Cardiac septum (tissue), 1 donor: ENCODE measurements at places on chromosomes 3 and 15.
A peak's percentile ranks its signal among the peaks of the same experiment; 100 is the strongest.

DNA sequence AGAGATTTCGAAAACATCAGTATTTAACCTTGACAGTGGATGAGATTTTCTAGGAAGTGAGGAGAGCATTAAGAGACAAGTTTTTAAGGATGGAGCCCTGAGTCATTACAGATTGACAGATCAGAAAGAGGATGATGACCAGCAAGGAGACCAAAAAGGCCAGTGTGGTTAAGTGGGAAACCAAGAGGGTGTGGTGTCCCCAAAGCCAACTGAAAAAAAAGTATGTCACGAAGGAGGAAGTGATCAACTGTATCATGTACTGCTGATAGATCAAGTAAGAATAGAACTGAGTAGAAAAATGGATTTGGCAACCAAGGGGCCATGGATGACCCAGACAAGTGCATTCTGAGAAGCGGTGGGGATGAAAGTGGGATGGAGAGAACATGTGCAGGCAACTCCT is 491.8 kb downstream of the FHIT start:
- no peak for DNase-seq

DNA sequence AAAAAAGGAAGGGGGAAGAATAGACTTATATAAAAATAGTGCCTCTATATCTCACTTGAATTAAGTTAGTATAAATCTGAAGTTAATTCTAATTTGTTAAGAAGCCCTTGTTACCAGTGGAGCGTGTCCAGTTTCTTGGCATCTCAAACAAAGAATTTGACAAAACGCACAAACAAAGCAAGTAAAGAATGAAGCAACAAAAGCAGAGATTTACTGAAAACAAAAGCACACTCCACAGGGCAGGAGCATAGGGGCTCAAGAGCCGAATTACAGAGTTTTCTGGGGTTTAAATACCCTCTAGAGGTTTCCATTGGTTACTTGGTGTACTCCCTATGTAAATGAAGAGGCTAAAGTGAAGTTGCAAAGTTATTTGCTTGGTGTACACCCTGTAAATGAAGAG is 34.0 kb upstream of the GK5 start:
- DNase-seq = no peak

DNA sequence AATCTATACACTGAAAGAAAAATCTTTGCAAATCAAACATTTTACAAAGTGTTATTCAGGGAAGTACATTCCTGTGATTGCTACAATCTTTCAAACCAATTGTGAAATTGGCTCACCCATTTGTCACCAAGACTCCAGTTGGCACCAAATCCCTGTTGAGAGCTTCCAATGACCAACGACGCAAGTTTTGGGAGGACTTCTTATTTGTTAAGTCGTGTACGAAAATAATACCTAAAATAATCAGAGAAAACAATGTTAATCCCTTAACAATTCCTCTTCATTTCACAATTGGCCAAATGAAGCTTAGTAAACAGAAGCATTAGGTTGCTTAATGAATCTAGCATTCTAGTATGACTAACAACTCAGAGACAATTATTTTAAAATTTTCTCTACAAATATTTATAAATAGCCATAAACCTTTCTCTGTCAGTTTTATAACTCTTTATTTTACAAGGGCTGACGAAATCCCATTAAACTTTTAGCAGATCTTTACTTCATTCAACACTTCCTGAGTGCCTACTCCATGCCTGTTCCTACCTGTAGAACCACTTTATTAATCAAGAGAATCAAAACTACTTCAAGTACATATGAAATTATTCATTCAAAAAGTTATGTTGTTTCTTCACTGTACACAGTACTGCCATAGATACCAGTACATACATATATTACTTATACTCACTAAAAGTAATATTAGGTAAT is 24.0 kb upstream of the HGD start:
- DNase-seq = no peak

GRCh38 chr15:69099941-69100340 is 60.5 kb upstream of the GLCE start:
- peak; percentile 39 for DNase-seq

- no peak for DNase-seq
Measured at GRCh38 chr3:55540579-55540978, 53.5 kb upstream of the WNT5A start.

GRCh38 chr3:104523136-104523535 is 843.6 kb upstream of the ALCAM start:
- no peak for DNase-seq

- DNase-seq = no peak
Measured at GRCh38 chr3:38713121-38713520, 63.6 kb upstream of the SCN5A start.

DNA sequence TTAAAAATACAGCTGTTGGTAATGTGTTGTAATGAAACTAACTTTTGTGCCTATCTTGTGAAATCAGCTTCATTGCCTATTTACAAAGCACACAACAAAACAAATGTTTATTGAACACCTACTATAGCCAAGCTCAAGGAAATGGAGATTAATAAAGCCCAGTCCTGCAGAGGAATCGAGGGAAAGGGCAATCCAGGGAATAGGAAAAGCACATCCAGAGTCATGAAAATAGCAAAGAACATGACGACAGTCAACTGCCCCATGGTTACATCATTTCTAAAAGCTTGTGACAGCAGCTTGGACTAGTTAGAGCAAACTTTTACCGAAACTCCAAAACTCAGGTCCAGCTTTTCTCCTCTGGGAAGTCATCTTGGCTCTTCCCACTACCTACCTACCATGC is 157.3 kb downstream of the LIPC start:
- no peak for DNase-seq

DNA sequence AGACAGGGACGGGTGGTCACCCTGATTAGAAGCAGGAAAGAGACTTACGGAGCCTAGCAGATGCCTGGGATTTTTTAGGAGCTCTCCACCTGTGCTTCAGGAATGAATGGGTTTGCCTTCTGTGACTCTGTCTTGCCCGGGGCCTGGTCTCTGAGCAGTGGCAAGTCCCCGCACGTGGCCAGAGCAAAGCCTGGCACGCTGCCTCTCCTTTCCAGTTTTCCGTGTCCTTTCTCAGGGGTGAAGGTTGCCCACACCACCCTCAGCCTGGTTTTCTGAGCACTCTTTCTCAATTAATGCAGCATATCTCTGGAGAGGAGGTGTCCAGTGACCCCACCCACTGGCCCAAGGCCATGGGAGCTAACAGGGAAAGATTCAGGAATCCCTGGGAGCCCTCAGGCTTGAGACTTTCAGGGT is 14.5 kb upstream of the CHST14 start:
- DNase-seq = no peak

- DNase-seq = no peak
Measured at GRCh38 chr15:85964471-85964870, 115.2 kb upstream of the AGBL1 start.

- DNase-seq = no peak
Measured at GRCh38 chr3:115022199-115022598, 124.9 kb downstream of the ZBTB20 start.

GRCh38 chr3:187491371-187491770 is 123.2 kb downstream of the RTP4 start:
- DNase-seq = no peak

DNA sequence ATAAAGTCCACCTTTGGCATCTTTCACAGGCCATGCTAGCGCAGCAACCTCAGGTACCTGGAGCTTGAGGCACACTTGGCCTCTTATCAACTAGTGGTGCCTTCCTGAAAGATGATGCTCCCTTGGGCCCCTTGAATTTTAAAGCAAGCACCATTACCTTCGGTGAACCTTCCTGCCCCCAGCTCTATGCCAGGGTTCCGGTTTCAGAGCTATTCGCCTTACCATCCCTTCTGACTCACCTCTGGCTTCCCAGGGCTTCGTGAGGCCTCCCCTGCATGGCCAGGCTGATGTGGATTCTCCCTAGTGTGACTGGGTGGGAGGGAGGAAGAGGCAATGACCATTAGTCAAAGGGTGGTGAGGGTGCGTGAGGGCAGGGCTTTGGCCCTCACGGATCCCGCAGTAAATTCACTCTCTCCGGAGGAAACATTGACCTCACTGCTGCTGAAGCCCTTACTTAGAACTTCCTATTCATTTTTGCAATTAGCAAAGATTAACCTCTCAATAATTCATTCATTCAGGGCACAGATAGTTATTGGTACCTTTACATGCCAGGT is 16.3 kb downstream of the BHLHE40 start:
- no peak for DNase-seq

GRCh38 chr3:58683001-58683458 is 16.5 kb upstream of the FAM3D start:
- no peak for DNase-seq

DNA sequence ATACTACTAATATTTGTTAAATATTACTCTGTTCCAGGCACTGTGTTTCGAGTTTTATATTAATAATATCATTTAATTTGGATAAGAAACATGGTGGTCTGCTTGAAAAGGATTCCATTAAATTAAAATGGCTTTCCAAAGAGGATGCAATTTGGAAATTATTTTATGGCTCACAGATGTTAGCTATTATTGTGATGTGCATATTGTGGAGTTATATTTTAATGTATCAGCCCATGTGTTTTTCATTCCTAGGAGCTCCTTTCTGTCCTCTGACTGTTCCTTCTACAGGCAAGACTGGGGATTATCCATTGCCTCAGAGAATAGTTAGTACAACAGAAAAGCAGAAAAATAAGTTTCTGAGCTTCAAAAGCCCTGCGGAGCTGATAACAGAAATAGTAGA is 376.7 kb upstream of the PDZRN3 start:
- no peak for DNase-seq

DNA sequence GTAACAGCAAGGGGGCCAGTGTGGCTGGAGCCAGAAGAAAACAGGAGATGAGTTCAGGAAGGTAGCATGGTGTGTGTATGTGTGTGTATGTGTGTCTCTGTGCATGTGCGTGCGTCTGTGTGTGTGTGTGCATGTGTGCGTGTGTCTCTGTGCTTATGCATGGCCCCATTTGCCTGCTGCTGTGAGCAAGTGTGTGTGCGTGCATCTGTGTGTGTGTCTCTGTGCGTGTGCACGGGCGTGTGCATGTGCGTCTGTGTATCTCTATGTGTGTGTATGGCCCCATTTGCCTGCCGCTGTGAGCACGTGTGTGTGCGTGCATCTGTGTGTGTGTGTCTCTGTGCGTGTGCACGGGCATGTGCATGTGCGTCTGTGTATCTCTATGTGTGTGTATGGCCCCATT is 7.1 kb upstream of the EEFSEC start:
- DNase-seq = no peak

DNA sequence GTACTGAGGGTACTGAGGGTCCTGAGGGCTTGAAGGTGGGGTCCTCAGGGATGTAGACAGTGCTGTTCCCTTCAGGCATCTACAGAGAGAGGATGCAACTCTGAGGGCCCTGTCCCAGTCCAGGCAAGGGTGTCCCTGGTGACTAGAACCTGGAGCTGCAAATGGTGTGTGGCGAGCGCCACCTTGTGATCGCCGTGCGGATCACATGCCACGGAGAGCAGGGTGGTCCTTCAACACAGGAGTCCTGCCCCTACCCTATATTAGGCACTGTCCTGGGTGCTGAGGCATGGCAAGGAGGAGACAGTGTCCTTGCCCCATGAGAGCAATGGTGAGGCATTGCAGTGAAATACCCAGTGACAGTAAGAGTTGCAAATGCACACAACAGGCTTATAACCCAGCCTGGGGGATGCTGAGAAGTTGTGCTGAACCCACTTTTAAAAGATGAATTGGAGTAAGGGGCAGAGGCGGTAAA is 23.6 kb downstream of the RHCG start:
- DNase-seq = no peak

GRCh38 chr15:38021259-38021658 is 86.8 kb downstream of the TMCO5A start:
- DNase-seq = no peak

- DNase-seq = peak; percentile 74
Measured at GRCh38 chr3:43882976-43883680, 192.4 kb downstream of the ABHD5 start.

GRCh38 chr3:44240061-44240460 is 1.6 kb upstream of the TOPAZ1 start:
- no peak for DNase-seq

DNA sequence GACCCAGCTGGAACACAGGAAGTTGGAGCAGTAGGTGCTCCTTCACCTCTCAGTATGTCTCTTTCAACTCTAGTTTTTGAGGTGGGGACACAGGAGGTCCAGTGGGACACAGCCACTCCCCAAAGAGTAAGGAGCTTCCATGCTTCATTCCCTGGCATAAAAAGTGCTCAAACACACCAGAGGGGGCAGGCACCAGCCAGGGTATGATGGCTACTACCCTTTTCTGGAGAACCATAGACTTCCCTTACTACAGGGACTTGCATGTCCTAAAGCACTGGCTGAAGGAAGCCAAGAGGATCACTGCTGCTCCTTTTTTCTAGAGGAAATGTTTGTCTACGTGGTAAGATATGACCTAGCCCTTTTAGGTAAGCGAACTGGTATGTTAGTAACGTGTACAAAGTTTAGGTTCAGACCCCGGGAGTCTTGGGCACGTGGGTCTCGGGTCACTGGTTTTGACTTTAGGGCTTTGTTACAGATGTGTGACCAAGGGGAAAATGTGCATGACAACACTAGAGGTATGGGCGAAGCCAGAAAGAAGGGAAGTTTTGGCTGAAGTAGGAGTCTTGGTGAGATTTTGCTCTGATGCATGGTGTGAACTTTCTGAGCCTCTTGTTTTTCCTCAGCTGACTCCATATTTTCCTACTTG is 11.9 kb downstream of the IL17RB start:
- DNase-seq = no peak

GRCh38 chr15:50135031-50135551 is 16.1 kb upstream of the ATP8B4 start:
- no peak for DNase-seq

- peak; percentile 89 for DNase-seq
Measured at GRCh38 chr15:66803182-66803729, 101.2 kb downstream of the SMAD6 start.

DNA sequence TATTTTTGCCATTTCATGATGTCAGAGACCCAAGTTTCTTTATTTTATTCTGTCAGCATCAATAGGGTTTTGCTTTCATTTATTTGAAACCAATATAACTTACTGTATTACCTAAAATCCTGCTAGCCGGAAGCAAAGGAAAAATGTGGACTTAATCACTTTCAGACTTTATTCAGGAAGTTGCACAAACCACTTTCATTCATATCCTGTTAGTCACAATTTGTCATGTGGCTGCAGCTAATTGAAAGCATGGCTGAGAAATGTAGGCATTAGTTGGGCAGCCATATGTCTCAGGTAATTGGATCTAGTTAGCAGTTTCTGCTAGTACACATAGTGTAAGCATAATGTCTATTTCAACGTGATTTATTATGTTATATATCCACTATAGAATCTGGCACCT is 462.3 kb upstream of the SGO1 start:
- no peak for DNase-seq

- no peak for DNase-seq
Measured at GRCh38 chr3:167146911-167147310, 233.2 kb downstream of the ZBBX start.

DNA sequence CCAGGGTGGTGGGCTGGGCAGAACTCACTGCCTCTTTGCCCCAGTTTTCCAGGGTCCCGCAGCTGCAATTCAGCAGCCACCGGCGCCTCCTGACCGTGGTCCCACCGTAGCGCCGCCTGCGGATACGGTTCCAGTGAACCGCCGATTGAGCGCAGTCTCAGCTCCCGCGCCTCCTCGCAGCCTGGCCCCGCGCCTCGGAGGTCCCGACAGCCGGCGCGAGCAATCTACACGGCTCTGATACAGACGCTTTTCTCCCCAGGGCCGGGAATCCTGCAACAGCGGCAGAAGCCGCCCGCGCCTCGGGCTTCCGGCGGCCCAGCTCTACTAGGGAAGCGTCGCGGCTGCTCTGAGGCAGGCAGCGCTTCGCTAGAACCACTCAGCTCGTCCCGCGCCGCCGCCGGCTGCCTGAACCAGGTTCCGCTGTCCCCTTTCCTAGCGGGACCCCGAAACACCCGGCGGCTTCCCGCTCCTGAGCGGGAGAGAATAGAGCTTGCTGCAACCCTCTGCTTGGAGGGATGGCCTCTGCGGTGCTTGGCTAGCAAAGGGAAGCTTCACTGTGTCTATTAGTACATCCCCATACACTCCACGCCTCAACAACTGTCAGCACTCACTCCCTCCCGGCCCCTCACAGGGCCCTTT is 3.1 kb downstream of the FOXL2NB start:
- DNase-seq = no peak
